ENCODE measurements at places on chromosomes 12 and 14.

- H3K27ac ChIP-seq, result no peak overlapping the region
- H3K4me1 ChIP-seq, result no peaks in the 10 kb centered on the region
- no peaks in the 10 kb centered on the region for H3K36me3 ChIP-seq
- H3K27me3 ChIP-seq, result no peaks in the 10 kb centered on the region
Observed at GRCh38 chr14:93980456-93981201, 4.3 kb upstream of the ASB2 start.

DNA sequence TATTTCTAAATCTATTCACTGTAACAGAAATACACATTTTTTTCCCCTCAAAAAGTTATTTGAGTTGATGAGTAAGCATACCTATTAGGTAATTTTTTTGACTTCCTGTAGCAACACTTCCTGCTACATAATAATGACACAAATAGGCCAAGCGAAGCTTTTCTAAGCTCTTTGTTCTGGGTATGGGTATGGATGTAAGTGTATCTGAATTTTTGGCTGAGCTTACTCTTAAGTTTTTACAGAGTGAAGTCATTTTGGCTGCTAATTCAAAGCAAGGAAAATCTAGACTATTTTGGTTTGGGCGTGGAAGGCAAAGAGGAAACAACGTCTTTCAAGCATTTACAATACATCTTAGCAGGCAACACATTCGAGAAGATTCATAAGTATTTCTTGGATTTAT lies 1206.0 kb upstream of the FLRT2 start:
- H3K27ac ChIP-seq, result no peak overlapping the region
- no peaks in the 10 kb centered on the region for H3K27me3 ChIP-seq
- H3K4me3 ChIP-seq, result no peak overlapping the region
- no peak for DNase-seq
- no peaks in the 10 kb centered on the region for H3K36me3 ChIP-seq

- DNase-seq, result peak; percentile 47
- no peaks in the 10 kb centered on the region for H3K36me3 ChIP-seq
- no peak overlapping the region for H3K27ac ChIP-seq
- H3K4me1 ChIP-seq, result no peaks in the 10 kb centered on the region
- no peaks in the 10 kb centered on the region for H3K27me3 ChIP-seq
- H3K4me3 ChIP-seq, result no peak overlapping the region
Observed at GRCh38 chr12:54749191-54749818, 101.1 kb upstream of the DCD start.

DNA sequence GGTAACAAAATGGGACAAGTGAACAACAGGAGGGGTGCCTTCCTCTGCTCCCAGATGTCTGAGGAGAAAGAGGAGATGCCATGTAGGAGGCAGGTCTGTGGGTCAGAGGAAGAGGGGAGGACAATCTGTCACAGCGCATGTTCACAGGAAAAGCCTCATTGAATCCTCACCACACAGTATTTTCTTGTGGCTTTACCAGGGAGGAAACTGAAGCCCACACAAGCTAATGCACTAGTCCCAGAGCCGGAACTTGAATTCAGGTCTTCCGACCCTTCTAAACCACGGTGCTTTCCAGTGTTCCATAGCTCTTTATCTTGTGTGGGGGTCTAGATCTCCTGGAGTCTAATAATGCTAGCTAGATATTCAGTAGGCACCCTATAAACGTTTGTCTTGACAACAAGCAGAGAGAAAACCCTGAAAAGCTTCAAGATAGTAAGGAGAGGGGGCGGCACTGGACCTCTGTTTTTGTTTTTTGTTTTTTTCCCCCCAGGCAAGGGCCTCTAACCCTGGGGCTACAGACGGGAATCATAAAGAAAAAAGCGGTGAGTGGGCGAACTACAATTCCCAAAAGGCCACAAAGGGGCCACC lies 371 bp upstream of the SHMT2 start:
- peaks cover 23% of the 10 kb centered on the region for H3K27me3 ChIP-seq
- peaks cover 7% of the 10 kb centered on the region for H3K4me1 ChIP-seq
- peaks cover 24% of the 10 kb centered on the region for H3K36me3 ChIP-seq
- no peak overlapping the region for H3K4me3 ChIP-seq

- H3K36me3 ChIP-seq, result no peaks in the 10 kb centered on the region
- no peaks in the 10 kb centered on the region for H3K4me1 ChIP-seq
- no peak overlapping the region for H3K27ac ChIP-seq
- DNase-seq, result no peak
Observed at GRCh38 chr12:11130382-11130781, 4.1 kb downstream of the TAS2R30 start.

- no peaks in the 10 kb centered on the region for H3K27me3 ChIP-seq
- no peak overlapping the region for H3K27ac ChIP-seq
- DNase-seq, result no peak
- H3K36me3 ChIP-seq, result no peaks in the 10 kb centered on the region
Observed at GRCh38 chr14:104989951-104990303, 4.3 kb downstream of the CLBA1 start.

DNA sequence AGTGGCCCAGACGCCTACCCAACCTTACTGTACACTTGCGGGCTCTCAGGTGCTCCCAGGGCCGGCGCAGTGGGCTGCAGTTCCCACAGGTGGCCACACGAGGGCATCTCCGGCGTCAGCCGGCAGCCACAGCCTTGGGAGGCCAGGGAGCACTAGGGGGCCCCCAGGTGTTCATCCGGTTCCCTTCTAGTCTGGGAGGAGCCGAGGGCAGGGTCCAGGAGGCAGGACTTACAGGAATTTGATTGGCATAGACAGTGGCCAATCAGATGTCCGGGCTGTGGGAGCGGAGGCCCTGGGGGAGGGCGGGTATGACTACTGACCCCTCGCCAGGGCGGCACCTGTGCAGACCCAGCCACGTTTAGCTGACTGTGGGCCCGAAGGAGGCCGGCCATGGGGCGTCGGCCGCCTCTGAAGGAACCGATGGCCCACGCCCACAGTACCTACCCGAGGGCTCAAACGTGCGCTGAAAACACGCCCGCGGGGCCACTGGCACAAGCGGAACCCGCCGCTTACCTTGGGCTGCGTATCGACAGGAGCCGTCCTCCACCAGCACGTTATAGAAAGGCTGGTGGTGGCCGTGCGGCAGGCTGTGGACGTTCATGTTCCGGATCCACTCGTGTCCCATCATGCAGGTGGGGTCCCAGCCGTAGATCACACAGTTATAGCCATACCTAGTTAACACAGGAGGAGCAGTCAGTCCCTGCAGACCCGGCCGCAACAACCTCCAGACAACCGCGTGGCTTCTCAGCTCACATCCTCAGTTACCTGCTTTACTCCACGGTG lies 34.8 kb downstream of the FBXO21 start:
- DNase-seq, result peak; percentile 99
- H3K27me3 ChIP-seq, result no peaks in the 10 kb centered on the region
- no peak overlapping the region for H3K27ac ChIP-seq
- peaks cover 9% of the 10 kb centered on the region for H3K36me3 ChIP-seq
- no peaks in the 10 kb centered on the region for H3K4me1 ChIP-seq

DNA sequence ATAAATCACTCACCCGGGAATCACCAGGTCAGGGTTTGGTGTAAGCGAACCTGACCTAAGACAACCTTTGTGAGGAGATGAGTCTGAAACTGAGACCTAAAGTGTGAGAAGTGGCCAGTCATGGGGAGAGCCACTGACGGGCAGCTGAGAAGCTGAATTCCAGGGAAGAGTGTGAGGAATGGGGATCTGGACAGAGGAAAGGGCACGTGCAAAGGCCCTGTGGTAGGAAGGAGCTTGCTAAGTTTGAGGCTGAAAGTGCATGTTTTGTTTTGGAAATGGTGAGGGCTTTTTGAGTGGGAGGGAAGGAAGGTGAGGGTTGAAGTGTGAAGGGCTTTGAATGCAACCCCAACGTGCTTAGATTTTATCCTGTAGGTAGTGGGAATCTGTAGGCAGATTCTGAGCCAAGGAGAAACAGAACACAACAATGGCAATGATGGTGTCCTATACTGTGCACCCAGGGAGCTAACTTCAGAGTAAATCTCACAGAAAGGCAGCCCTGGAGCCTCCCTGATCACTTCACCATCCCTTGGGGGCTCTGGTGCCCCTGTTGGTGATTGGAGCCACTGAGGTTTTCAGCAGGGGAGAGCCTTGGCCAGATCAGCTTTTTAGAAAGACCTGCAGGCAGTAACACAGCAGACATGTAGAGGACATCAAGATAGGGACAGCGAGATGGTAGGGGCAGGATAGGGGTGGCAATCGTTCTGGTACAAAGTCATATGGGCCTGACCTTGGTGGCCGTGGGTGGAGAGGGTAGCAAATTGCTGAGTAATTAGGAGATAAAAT lies 37.5 kb upstream of the CHGA start:
- H3K4me1 ChIP-seq, result no peaks in the 10 kb centered on the region
- no peak for DNase-seq
- no peak overlapping the region for H3K4me3 ChIP-seq
- no peaks in the 10 kb centered on the region for H3K27me3 ChIP-seq
- no peak overlapping the region for H3K27ac ChIP-seq

DNA sequence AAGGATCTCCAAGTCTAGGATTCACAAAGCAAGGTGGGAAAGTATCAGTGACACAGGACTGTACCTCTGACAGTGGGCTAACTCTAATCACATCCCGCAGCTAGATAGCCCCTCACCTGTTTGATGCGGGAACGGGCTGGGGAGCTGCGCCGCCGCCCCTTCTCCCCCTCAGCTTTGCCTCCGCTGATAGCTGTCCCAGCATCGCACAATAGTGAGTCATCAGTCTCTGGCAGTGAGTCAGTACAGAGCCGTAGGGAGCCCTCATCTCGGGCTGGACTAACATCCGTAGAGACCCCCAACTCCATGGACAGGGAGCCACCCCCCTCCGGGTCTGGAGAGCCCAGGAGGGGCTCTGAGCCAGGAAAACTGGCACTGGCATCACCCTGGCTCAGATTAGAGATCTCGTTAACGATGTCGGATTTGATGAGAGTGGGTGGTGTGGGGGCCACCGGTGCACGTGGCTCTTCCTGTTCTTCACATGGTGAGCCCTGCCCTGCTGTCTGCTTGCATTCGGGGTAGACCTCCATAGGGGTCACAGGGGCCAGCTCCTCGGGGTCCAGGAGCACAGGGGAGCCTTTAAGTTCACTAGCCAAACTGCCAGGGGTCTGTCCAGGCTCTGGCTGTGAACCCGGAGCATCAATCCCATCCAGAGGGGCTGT lies 10.9 kb downstream of the KMT2D start:
- H3K27ac ChIP-seq, result no peak overlapping the region
- no peaks in the 10 kb centered on the region for H3K4me1 ChIP-seq
- no peaks in the 10 kb centered on the region for H3K27me3 ChIP-seq
- no peak for DNase-seq
- no peak overlapping the region for H3K4me3 ChIP-seq

DNA sequence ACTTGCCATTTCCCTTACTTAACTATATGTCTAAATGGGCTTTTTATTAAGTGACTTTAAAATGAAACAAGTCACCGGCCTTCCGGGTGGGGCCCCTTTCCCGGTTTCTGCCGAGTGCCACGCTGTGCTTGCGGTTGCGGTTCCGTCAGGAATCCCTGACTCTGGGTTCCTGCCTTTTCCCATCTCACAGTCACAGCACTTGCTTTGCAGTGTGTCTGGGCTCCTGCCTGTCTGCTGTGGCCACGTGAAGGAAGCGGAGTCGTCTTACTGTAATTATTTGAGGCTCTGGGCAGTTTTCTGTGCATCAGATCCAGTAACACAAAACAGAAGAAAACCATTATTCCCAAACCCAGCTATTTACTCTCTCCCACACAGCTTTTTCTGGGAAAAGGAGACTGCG lies 44.0 kb upstream of the FRMD6 start:
- H3K36me3 ChIP-seq, result no peaks in the 10 kb centered on the region
- no peak overlapping the region for H3K4me3 ChIP-seq
- H3K4me1 ChIP-seq, result peaks cover 2% of the 10 kb centered on the region
- H3K27ac ChIP-seq, result no peak overlapping the region
- no peaks in the 10 kb centered on the region for H3K27me3 ChIP-seq

DNA sequence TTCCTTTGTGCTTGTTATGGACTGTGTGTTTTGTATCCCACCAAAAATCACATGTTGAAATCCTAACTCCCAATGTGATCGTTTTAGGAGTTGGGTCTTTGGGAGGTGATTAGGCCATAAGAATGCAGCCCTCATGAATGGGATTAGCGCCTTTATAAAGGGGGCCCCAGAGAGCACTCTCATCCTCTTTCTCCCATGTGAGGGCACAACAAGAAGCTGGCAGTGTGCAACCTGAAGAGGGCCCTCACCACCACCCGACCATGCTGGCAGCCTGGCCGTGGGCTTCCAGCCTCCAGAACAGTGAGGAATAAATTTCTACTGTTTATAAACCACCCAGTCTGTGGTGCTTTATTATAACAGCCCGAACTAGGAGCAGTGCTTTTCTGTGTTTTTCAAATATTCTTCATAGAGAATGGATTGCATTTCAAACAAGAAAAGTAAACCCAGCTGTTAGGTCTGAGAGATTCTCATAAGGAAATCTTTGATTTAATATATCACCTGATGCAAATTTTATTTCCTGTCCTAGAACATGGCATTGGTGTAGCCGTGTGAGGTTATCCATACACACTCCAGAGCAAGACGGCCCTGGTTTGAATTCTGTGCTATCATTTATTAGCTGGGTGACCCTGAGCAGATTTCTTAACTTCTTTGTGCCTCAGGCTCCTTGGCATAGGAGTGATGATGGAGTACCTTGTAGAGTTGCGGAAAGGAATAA lies 27.8 kb downstream of the HSPB8 start:
- DNase-seq, result peak; percentile 49
- H3K4me3 ChIP-seq, result no peak overlapping the region
- H3K27me3 ChIP-seq, result no peaks in the 10 kb centered on the region
- H3K4me1 ChIP-seq, result no peaks in the 10 kb centered on the region
- no peak overlapping the region for H3K27ac ChIP-seq
- H3K36me3 ChIP-seq, result no peaks in the 10 kb centered on the region

GRCh38 chr12:3747976-3748619 lies 4.8 kb downstream of the CRACR2A start:
- no peak overlapping the region for H3K4me3 ChIP-seq
- H3K36me3 ChIP-seq, result no peaks in the 10 kb centered on the region
- no peaks in the 10 kb centered on the region for H3K27me3 ChIP-seq
- no peaks in the 10 kb centered on the region for H3K4me1 ChIP-seq

GRCh38 chr12:103102225-103102744 lies 144.8 kb downstream of the ASCL1 start:
- H3K27ac ChIP-seq, result no peak overlapping the region
- H3K27me3 ChIP-seq, result no peaks in the 10 kb centered on the region
- no peaks in the 10 kb centered on the region for H3K36me3 ChIP-seq
- H3K4me1 ChIP-seq, result no peaks in the 10 kb centered on the region
- DNase-seq, result no peak

DNA sequence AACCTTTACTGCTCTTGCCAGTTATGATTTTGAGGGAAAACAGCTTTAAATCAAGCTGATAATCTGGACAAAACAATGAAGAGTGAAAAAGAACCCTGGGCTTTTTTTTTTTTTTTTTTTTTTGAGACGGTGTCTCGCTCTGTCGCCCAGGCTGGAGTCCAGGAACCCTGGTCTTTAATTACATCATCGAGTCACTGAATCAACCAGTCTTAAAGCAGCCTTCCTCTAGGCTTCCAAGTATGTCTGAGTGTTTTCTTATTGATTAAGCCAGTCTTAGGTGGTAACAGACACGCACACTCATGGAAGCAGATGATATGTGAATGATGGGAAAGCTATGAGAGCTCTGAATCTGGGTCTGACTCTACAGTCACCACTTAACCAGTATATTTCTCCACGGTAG lies 5.9 kb upstream of the VCPKMT start:
- no peak for DNase-seq
- H3K4me1 ChIP-seq, result no peaks in the 10 kb centered on the region
- H3K27ac ChIP-seq, result no peak overlapping the region
- no peak overlapping the region for H3K4me3 ChIP-seq
- no peaks in the 10 kb centered on the region for H3K27me3 ChIP-seq

Measured in mesendoderm (in vitro differentiated cells).